ENCODE measurements at places on chromosomes 16 and 17.

DNA sequence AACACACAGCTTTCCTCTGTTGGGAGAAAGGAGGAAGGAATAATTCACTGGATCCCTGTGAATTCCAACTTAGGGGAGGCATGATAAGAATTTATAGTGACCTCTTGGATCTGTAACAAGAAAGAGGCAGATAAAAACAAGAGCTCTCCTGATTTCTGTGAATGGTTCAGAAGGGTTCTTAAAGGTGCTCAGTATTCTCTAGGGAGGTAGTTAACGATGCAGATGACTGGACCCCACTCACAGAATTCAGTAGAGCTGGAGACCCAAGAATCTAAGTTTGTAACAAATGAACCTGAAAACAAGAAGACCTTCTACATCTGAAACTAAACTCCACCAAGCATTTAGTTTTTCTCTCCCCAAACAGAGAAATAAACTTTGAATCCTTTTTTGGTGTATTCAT, 8.6 kb downstream of the ZNRF1 start:
- H3K27me3 ChIP-seq, result no peaks in the 10 kb centered on the region
- H3K4me3 ChIP-seq, result no peak overlapping the region
- H3K4me1 ChIP-seq, result peaks cover 26% of the 10 kb centered on the region
- peaks cover 6% of the 10 kb centered on the region for H3K36me3 ChIP-seq

DNA sequence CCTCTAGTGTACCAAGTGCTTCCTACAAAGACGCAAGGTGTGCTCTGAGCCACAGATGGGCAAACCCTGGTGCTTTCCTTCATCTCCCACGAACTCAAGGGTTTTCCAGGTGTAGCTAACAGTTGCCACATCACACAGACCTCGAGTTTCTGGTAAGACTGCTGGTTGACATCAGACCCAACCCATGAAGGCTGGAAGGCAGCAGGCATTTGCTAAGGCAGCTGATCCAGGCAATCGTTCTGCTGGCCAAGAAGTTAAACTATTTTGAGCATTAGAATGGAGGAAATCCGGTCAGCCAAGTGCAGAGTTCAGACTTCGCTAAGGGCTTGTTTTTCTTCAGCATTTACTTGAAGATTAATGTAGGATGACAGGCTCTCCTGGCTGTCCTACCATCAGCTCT, 11.5 kb downstream of the HAS3 start:
- peaks cover 29% of the 10 kb centered on the region for H3K36me3 ChIP-seq
- H3K4me3 ChIP-seq, result no peak overlapping the region
- H3K27me3 ChIP-seq, result no peaks in the 10 kb centered on the region
- no peak for DNase-seq
- no peaks in the 10 kb centered on the region for H3K4me1 ChIP-seq
- no peak overlapping the region for H3K27ac ChIP-seq

GRCh38 chr17:7856011-7856810, 1.1 kb downstream of the NAA38 start:
- no peak for DNase-seq
- H3K4me3 ChIP-seq, result no peak overlapping the region
- no peak overlapping the region for H3K27ac ChIP-seq
- peaks cover 7% of the 10 kb centered on the region for H3K36me3 ChIP-seq
- H3K4me1 ChIP-seq, result peaks cover 15% of the 10 kb centered on the region

DNA sequence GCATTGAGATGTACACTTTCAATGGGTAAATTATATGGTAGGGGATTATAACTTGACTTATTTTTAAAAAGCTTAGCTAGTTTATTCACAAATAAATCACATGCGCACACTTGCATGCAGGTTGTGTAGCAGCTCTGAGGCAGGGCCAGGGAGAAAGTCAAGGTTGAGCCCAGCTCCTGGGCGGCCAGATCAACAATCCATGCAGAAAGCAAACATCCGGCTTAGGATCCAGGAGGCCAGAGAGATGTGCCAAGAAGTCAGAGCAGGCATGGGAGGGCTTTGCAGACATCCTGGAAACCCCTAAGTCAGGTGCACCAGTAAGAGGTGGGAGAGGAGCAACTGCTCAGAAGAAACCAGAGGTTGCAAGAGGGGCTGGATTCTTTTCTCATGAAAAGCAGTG, 186.5 kb downstream of the AXIN2 start:
- no peaks in the 10 kb centered on the region for H3K36me3 ChIP-seq
- DNase-seq, result no peak
- H3K27me3 ChIP-seq, result no peaks in the 10 kb centered on the region
- no peak overlapping the region for H3K27ac ChIP-seq
